Foreskin fibroblast (primary cell): ENCODE measurements at places on chromosomes 6 and 20.

GRCh38 chr20:58864346-58864745 is 11.8 kb downstream of the GNAS start:
- no peak for DNase-seq

DNA sequence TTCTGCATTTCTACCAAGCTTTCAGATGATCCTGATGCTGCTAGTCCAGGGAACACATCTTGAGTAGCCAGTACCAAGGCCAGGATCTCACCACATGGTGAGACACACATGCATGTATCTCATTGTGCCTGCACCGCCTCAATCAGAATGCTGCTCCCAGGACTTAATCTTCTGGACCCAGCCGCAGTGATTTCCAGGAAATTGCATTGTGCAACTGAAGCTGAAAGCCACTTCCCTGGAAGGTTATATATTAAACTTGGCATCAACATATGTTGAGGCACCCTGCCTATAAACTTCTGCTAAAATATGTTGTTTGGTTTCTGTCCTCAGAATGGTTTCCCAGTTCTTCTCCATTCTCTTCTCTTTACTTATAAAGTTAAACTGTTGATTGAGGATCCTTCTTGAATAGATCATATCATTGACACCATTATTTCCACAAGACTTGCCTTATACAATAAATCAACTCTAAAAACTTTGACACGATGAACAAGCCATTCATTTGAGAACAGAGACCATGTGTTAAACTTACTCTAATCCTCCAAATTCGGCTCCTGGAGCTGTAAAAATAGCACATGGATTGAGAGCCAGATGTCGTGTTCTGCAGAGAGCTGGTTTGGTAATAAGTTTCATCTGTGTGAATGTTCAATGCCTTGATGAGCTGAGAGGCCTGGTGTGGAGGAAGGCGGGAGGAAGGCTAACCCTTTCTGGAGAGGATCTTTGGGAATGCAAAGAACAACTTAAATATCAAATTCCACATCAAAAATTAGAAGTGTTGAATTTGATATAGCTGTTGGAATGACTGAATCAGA is 65.0 kb upstream of the PCSK2 start:
- no peak for DNase-seq

DNA sequence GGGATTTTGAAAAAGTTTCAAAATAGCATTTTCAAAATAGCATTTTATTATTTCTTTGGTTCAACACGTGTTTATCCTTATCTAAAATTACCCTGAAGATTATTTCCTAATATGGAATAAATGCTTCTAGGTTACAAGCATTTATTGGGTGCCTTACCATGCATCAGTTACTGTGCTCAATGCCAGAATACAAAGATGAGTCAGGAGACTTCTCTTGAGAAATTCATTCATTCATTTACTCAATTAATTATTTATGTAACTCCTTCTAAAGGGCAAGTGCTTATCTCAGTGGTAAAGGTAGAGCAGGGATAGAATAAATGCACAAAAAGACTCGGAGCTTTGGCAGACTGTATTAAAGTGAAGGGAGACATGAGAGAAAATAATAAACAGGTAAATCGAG is 150.1 kb upstream of the PDE7B start:
- peak; percentile 27 for DNase-seq

- no peak for DNase-seq
Observed at GRCh38 chr6:75943381-75943780, 129.1 kb downstream of the IMPG1 start.

DNA sequence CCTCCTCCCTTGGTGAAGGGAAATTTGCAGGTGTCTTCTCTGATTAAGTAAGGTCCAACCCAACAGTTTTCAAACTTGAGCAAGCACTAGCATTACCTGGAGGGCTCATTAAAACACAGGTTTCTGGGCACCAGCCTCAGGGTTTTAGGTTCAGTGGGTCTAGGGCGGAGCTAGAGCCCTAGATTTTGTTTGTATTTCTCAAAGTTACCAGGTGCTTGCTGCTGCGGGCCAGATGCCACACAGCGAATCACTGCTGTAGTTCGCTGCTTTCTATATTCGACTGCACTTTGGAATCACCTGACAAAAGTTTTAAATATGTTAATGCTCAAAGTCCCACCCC is 869 bp downstream of the COL21A1 start:
- peak; percentile 39 for DNase-seq

GRCh38 chr6:26436018-26436417 is 4.3 kb upstream of the BTN3A3 start:
- DNase-seq: no peak

- DNase-seq: no peak
Observed at GRCh38 chr6:89267918-89268317, 47.2 kb downstream of the GABRR2 start.
